ENCODE measurements at places on chromosomes 3 and 15.

GRCh38 chr3:171648069-171648468 is 162.2 kb downstream of the PLD1 start:
- no peak for DNase-seq

DNA sequence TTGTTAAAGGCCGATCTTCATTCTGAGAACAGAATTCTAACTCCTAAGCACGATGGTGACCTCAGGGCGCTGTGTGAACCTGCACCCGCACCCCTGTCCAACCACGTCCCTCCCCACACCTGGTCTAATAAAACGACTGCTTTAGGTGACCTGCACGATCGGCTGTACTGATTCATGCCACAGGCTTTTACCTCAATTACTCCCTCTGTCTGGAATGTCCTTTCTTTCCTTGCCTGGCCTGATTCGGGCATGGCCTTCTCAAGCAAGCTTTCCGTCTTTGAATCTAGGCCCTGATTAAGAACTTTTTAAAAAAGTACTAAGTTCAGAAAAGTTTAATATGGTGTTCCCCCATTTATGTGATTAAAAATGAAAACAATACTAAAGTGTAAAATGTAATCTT is 842 bp upstream of the U2SURP start:
- peak; percentile 30 for DNase-seq

GRCh38 chr15:38533926-38534325 is 30.7 kb downstream of the RASGRP1 start:
- DNase-seq = no peak

GRCh38 chr15:30929982-30930381 is 26.3 kb downstream of the FAN1 start:
- no peak for DNase-seq

DNA sequence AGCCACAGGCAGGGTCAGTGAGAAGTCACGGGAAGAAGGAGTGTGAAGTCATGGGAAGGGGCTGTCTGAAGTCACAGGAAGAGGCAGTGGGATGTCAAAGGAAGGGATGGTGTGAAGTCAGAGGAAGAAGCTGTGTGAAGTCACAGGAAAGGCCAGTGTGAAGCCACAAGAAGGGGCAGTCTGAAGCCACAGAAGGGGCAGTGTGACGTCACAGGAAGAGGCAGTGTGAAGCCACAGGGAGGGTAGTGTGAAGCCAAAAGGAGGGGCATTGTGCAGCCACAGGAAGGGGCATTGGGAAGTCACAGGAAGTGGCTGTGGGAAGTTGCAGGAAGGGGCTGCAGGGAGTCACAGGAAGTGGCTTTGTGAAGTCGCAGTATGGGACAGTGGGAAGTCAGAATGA is 35.1 kb downstream of the GASK1A start:
- no peak for DNase-seq

- DNase-seq = no peak
Observed at GRCh38 chr3:47117807-47118364, 46.0 kb downstream of the SETD2 start.

DNA sequence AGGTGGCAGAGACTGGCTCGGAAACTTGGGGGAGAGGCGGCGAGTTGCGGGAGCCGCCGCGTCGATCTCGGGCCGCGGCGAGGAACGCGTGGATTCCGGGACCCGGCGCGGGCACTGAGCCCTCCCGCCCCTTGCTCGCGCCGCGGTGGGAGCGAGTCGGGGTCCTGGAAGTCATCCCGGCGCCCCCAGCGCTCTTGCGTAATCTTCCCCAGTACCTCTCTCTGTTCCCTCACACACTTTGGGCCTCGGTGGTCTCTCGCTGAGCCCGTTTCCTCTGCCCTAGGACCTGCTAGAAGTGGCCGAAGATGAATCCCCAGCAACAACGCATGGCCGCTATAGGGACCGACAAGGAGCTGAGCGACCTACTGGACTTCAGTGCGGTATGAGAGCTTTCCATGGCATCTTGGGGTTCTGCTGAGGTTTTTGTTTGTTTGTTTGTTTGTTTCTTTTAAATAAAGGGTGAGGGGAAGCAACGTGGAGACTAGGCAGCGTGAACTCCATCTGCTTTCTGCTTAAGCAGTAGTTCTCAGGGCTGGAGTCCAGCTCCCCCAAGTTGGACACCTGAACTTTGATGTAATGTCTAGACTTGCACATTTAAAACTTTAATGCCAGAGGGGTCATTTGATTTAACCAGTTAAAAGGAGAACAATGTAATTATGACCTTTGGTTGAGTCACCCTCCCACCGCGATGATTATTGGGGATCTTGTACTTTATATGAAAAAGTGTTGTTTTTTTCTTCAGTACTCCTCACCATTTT is 1.3 kb downstream of the TCF12 start:
- peak; percentile 15 for DNase-seq

- DNase-seq = peak; percentile 67
Observed at GRCh38 chr15:44738340-44738984, 2.1 kb downstream of the TRIM69 start.

- no peak for DNase-seq
Observed at GRCh38 chr15:37767841-37768455, 166.5 kb upstream of the TMCO5A start.

DNA sequence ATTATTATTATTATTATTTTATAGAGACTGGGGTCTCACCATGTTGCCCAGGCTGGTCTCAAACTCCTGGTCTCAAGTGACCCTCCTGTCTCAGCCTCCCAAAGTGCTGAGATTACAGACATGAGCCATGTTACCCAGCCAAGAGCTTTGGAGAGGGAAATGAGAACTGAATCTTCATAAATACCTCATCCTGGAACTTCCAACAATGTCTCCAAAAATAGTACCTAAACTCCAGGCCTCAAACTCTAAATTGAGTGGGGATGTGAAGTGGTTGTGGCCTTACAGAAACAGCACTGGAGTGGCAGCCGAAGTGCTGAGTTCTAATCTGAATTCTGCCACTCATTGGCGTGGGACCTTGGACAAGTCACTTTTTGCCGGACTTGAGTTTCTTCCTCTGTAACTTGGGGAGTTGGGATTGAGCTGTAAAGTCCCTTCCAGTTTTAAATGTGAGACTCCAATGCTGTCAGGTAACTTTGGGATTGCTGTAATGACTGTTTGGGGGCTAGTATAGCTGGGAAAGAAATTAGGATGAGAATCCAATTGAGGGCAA is 10.0 kb upstream of the SRP14 start:
- no peak for DNase-seq

DNA sequence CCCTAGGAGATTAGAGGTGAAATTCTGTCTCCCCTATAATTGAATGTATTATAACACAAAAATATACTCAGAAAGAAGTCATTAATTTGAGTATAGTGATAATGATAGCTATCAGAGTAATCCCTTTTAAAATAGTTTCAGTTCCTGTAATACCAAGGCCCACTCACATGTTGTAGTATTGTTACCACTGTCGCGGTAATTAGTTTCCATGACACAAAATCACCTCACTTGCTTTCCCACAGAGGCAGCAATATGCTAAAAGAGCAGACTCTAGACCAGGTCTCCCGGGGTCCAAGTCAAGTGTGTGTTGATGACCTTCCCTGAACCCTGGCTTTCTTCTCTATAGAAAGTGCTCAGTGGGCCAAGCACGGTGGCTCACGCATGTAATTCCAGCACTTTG is 39.5 kb upstream of the NSMCE3 start:
- no peak for DNase-seq

GRCh38 chr3:124877674-124878073 is 9.5 kb downstream of the ITGB5 start:
- no peak for DNase-seq

DNA sequence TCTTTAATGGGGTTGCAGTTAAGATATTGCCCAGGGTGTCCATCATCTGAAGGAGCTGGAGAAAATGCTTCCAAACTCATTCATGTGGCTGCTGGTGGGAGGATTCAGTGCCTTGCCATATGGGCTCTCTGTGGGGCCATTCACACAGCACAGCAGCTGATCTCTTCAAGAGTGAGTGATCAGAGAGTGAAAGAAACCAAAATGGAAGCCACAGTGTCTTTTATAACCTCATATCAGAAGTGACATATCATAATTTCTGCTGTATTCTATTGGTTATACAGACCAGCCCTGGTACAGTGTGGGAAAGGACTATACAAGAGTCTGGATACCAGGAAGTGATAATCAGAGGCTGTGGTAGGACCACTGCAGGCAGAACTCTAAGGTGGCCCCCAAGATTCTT is 33.6 kb downstream of the HHLA2 start:
- DNase-seq = no peak
